ENCODE measurements at places on chromosomes 2 and 18. TPM values are rescaled to one million over a fixed set of nuclear protein-coding genes. Genes with fewer than 3 reads are reported as not detected.

- no peak overlapping the region for H3K4me3 ChIP-seq
- H3K27ac ChIP-seq = no peak overlapping the region
- DNase-seq = no peak
- no peaks in the 10 kb centered on the region for H3K36me3 ChIP-seq
- H3K27me3 ChIP-seq = no peaks in the 10 kb centered on the region
Observed at GRCh38 chr18:8424917-8425725, 184.1 kb upstream of the RAB12 start.

- no peaks in the 10 kb centered on the region for H3K27me3 ChIP-seq
- H3K4me1 ChIP-seq = no peaks in the 10 kb centered on the region
- no peak for DNase-seq
- no peak overlapping the region for H3K4me3 ChIP-seq
Observed at GRCh38 chr18:27605107-27605834, 420.2 kb upstream of the CHST9 start.

Gene KANSL1L
- total RNA-seq = 36.3 TPM

DNA sequence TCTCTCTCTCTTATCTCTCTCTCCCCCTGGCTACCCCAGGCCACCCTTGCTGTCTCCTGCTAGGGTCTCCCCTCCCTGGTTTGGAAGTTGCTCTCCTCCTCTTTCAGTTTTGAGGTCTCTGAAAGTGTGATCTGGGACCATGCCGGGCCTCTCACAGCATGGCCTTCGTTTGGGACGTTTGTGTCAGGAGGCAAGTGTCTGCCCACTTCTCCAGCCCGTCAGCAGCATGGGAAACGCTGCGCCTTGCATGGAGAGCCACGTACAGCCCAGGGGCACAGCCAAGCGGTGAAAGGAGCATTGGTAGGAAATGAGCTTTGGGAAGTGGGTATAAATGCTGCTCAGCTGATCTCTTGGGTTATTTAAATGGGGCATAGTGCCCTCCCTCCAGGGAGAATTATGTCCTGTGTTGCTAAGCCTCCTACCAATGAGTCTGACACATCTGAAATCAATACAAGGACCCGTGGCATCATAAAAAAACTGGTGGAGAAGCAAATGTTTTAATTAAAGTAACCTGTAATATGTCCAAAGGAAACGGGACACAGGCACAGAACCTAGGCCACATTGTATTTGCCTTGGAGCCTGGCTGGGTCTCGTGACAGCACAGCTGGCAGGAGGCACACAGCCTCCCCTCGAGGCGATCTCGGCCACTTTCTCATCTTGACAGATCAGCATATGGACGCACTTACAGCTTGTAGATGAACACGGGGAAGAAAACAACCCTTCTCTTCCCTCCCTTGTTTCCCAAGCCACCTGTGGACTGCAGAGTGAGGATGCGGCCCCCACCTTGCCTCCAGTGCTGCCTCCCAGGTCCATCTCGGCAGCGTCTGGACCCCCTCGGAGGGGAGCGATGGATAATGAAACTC lies 72.7 kb downstream of the SH3RF3 start:
- H3K36me3 ChIP-seq = no peaks in the 10 kb centered on the region
- no peaks in the 10 kb centered on the region for H3K4me1 ChIP-seq
- no peaks in the 10 kb centered on the region for H3K27me3 ChIP-seq
- no peak overlapping the region for H3K27ac ChIP-seq
- no peak overlapping the region for H3K4me3 ChIP-seq

DNA sequence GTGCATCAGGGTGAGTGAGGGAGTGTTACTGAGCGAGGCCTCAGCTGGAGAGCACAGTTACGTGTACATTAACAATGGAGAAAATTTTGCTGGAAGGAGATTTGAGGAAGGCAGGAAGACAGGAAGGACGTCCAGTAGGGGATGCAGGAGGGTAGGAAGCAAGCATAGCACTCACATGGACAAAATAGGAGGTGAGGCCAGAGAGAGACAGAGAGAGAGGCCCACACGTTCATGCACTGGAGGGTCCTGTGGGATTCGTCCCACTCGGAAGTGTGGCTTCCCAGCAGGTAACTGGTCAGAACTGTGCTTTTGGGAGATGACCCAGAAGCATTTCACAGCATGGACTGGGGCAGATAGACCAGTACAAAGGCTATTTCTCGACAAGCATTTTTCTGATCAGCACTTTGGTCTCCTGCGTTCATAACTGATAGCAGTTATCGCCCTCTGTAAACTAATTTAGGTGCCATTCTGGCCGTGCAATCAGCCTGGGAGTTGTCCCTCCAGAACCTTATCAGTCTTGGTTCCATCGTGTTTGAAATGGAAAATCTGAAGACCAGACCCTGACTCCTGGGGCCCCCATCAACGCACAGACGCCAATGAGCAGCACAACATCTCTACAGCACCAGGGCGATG lies 5.7 kb downstream of the LCT start:
- no peaks in the 10 kb centered on the region for H3K27me3 ChIP-seq
- no peaks in the 10 kb centered on the region for H3K36me3 ChIP-seq
- no peak overlapping the region for H3K27ac ChIP-seq
- no peak for DNase-seq
- no peaks in the 10 kb centered on the region for H3K4me1 ChIP-seq

Gene NETO1
- not detected for total RNA-seq

GRCh38 chr2:15720561-15721307 lies 129.1 kb downstream of the DDX1 start:
- H3K27me3 ChIP-seq = no peaks in the 10 kb centered on the region
- H3K27ac ChIP-seq = no peak overlapping the region
- no peaks in the 10 kb centered on the region for H3K4me1 ChIP-seq
- no peaks in the 10 kb centered on the region for H3K36me3 ChIP-seq
- no peak overlapping the region for H3K4me3 ChIP-seq

Gene ARHGEF4
- total RNA-seq = 11.1 TPM

DNA sequence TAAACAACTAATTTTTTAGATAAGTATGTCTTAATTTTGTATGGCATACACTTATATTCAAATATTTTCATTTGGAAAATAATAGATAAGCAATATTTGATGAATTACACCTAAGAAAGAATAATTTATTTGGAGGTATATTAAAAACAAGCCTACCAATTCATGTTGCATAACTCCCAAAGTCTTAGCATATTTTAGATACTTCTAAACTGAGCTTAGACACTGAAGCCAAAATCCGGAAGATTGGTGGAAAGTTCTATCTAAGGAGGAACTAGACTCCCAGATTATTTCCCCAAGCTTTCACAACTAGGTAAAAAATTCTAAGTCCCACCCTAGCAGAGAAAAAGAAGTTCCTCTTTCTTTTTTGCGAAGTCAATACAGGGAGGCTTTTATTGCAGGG lies 221.0 kb upstream of the MMADHC start:
- H3K27me3 ChIP-seq = no peaks in the 10 kb centered on the region
- peaks cover 3% of the 10 kb centered on the region for H3K4me1 ChIP-seq
- no peaks in the 10 kb centered on the region for H3K36me3 ChIP-seq
- no peak overlapping the region for H3K27ac ChIP-seq
- H3K4me3 ChIP-seq = no peak overlapping the region

- H3K36me3 ChIP-seq = peaks cover 9% of the 10 kb centered on the region
- no peak overlapping the region for H3K27ac ChIP-seq
- H3K27me3 ChIP-seq = no peaks in the 10 kb centered on the region
- no peak overlapping the region for H3K4me3 ChIP-seq
- DNase-seq = no peak
Observed at GRCh38 chr2:161384864-161385263, 31.2 kb upstream of the TBR1 start.

DNA sequence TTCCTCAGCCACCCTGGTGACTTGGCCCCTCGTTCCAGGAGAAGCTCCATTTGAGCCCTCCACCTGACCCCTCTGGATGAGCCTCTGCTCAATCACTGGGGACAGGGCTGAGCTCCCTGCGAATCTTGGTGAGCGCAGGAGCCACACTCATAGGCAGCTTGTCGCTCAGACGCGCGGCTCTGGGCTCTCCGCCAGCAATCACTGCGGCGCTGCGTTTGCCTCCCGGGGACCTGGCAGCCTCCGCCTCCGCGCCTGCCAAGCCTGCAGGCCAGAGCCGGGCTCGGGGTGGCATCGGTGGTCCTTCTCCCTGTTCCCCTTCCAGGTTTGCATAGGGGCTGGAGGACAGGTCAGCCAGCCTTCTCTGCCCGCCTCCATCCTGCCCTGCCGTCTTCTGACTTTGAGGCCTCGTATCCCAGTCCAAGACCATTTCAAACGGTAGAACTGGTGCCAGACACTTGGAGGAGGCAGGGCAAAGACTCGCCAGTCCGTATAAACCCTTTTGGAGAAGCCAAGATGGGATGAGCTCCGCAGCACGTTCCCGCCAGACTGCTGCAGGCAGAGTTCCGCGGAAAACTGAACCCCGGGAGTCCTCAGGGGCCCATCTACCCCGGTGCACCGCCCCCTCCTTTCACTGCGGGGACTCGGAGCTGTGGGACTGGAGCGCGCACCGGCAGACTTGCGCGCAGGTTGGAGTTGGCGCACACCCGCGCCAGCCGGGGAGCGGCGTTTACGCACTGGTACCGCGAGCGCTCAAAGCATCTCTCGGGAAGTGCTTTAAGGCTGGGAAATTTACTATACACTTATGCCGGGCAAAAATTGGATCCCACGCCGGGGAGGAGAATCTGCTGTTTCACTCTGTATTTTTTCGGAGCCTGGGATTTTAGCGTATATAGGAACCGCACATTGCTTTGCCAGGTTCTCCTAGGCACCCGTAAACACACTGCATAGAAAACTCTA lies 1.1 kb upstream of the TACR1 start:
- H3K4me3 ChIP-seq = peak overlapping the region; percentile 47
- peak; percentile 81 for DNase-seq
- no peaks in the 10 kb centered on the region for H3K36me3 ChIP-seq
- peaks cover 56% of the 10 kb centered on the region for H3K27me3 ChIP-seq
- peaks cover 12% of the 10 kb centered on the region for H3K4me1 ChIP-seq

DNA sequence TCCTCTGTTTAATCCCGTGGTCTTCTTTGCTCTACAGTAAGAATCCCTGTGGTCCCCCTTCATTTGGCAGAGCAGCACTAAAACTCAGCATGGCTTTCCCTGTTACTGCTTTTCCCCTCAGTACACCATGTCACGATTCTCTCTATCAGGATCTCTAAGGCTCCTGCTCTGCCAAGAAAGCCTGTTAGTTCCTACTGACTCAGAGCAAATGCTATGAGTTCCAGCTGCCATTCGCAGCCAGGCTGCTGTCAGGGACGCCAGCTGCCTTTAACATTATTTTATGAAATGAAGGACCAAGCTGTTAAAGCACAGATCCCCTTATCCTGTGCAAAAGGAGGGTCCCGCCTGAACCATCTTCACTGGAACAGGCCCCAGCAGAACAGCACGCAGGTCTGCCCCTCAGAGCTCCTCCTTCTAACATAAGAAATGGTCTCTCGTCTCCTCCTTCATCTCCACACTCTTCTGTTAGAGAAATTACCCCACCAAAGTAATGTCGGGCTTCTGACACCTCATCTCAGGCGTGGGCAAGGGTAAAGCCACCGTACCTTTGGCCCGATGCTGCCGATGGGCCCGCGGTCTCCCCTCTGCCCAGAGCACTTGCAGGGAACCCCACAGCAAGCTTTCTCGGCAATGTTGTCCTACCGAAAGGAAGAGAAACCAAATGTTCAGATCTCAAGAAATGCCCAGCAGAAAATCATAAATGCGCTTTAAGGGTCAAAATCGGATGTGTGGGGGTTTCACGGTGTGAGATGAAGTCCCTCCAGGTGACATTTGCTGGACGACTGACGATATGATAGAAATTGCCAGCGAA lies 52.6 kb downstream of the COL6A3 start:
- peaks cover 25% of the 10 kb centered on the region for H3K36me3 ChIP-seq
- peak overlapping the region; percentile 24 for H3K27ac ChIP-seq
- H3K4me1 ChIP-seq = no peaks in the 10 kb centered on the region
- no peak overlapping the region for H3K4me3 ChIP-seq
- peaks cover 10% of the 10 kb centered on the region for H3K27me3 ChIP-seq

DNA sequence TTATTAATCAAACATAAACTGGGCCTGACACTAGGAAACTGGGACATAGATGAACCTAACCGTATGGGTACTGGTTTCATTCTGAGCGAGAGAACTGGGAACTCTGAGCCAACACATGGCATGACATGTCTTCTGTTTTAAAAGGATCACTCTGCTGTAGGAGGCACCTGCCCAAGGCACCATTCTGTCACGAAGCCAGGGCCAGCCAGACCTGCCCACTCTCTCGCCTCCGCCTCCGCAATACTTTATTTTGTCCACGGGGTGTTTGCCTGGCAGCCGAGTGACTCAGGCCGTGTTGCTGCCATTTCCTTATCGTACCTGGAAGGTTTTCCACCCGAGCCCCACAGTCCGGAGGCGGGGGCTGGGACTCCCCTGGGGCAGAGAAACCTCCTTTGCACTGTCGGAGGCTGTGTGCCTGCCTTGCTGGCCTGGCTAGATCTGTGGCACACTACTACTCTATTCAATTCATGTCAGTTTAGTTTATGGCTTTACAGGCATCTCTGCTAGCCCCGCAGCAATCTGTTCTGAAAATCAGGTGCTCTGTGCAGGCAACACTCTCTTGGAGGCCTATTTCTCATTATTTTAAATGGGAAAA lies 120.4 kb upstream of the ACKR3 start:
- H3K36me3 ChIP-seq = no peaks in the 10 kb centered on the region
- H3K27me3 ChIP-seq = no peaks in the 10 kb centered on the region
- DNase-seq = no peak
- H3K27ac ChIP-seq = no peak overlapping the region

Gene GPD2
- total RNA-seq = 41.9 TPM

GRCh38 chr2:119846021-119846420 lies 86.3 kb downstream of the PTPN4 start:
- H3K27ac ChIP-seq = no peak overlapping the region
- H3K27me3 ChIP-seq = no peaks in the 10 kb centered on the region
- H3K4me3 ChIP-seq = no peak overlapping the region
- DNase-seq = no peak

Gene UNC50
- total RNA-seq = 53.4 TPM

GRCh38 chr18:6865251-6865650 lies 135.7 kb downstream of the ARHGAP28 start:
- H3K27ac ChIP-seq = no peak overlapping the region
- H3K36me3 ChIP-seq = no peaks in the 10 kb centered on the region
- no peak overlapping the region for H3K4me3 ChIP-seq
- no peaks in the 10 kb centered on the region for H3K4me1 ChIP-seq

Measured in upper lobe of right lung (tissue), 1 donor.